ENCODE measurements at places on chromosomes 1 and 21.

DNA sequence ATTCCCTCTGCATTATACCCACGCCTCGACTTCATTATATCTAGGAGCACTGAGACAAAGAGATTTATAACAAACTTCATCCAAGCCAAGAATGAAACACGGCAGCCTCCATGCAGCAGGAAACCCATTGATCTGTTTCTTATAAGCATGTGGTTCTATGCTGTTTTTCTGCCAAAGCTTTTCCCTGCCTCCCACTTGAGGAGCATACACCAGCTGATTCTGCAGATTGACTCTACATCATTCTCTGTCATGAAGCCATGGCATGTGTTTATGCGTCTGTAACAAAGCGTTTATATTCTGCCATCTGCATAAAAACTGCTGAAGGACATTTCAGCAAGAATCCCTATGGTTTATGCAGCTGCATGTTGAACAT lies 102.0 kb downstream of the CYYR1 start:
- no peak for DNase-seq

DNA sequence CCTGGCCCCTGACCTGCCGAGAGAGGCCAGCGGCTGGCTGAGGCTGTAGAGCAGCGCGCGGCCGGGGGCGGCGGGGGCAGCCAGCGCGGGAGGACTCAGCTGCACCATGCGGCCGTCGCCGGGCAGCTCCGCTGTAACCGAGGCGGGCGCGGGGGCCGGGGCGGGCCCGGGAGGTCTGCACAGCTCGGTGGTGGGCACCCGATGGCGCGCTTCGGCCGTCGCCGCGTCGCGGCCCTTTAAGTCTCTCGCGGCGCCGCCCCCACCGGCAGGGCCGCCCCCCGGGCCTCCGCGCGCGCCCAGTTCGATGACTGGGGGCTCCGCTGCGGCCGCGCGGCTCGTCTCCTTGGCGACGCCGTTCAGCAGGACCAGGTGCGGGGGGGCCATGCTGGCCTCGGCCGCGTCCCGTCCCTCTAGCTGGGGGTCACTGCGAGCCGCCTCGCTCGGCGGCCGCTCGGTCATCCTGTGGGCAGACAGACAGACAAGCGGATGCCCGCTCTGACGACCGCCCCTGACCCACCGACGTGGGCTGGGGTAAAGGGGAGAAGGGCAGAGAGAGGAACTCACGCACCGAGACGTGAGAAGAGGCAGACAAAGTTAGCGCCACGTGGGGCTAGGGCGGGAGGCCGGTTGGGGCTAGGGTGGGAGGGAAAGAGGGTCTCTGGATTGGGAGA lies 6.5 kb downstream of the TAL1 start:
- no peak for DNase-seq

GRCh38 chr1:53696571-53696970 lies 42.4 kb downstream of the GLIS1 start:
- DNase-seq: no peak

DNA sequence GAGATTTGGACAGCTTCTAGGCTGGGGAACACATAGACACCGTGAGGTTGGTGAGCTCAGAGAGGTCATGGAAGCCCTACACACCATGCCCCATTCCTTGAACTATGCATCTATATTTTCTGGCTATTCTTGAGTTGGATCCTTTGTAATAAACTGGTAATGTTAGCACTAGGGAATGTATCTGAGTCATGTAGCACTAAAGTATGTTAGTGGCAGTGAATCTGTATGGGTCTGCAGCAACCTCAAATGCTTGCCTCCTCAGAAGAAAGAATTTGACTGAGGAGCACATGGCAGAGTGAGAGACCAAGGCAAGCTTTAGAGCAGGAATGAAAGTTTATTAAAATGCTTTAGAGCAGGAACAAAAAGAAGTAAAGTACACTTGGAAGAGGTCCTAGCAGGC lies 43.7 kb upstream of the LRRC7 start:
- no peak for DNase-seq

GRCh38 chr1:109931189-109931731 lies 20.6 kb downstream of the CSF1 start:
- DNase-seq: no peak

DNA sequence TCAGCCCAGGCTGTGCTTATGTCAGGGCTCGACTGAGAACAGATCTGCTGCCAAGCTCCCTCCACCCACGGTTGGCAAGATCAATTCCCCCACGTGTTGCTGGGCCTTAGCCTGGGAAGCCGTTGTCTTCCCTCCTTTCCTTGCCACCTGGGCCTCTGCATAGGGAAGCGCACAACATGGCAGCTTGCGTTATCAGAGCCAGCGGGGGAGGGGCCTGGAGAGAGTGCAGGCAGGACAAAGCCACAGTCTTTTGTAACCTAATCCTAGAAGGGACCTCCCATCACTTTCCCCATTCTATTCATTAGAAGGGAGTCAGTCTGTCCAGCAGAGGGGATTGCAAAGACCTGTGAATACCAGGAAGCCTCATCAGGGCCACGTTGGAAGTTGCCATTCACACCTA lies 17.0 kb upstream of the IGSF21 start:
- DNase-seq: no peak

- no peak for DNase-seq
Observed at GRCh38 chr1:167829868-167830267, 84.1 kb downstream of the ADCY10 start.

Measured in activated gamma-delta T cell (primary cell).